ENCODE measurements at places on chromosomes 16 and 17.

DNA sequence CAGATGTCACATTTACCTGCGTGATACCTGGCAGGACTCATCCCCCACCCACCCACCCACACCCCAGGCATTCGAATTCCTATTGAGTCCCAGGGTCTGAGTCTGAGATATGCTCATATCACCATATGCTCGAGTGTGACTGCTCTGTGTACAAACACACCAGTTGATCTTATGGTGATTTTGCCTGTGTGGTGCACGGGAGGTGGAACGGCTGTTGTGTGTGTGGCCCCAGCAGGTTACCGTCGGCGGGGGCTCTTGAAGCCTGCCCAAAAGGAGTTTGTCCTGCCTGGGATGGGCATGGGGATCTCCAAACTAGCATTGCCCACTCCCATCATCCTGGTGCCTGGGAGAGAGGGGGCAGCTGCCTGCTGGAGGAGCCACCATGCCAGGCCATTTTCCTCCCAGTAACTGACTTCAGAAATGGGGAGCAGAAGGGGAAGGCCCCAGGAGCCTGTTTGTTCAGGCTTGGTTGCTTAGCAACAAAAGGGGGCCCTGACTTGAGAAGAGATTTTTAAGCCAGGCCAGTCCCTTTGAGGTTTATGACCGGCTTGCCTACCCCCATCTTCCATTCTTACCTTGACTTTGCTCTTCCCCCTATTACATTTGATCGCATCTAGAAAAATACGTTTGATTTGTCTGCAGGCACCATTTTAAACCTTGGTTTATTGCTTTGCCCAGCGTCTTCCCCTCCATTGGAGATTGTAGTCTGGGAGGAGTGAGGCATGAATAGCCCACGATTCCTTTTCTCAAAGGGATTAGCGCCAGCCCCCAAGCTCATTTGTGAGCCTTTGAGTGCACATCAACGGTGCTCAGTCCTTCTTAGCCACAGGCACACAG lies 217.7 kb downstream of the CCDC182 start:
- DNase-seq: no peak

- no peak for DNase-seq
Observed at GRCh38 chr16:8644211-8645140, 23.0 kb downstream of the METTL22 start.

GRCh38 chr16:27367461-27368357 lies 34.3 kb upstream of the IL21R start:
- peak; percentile 87 for DNase-seq

- DNase-seq: no peak
Observed at GRCh38 chr16:817001-817906, 16.7 kb upstream of the GNG13 start.

- peak; percentile 31 for DNase-seq
Observed at GRCh38 chr17:3979290-3979611, 15.0 kb upstream of the ATP2A3 start.

DNA sequence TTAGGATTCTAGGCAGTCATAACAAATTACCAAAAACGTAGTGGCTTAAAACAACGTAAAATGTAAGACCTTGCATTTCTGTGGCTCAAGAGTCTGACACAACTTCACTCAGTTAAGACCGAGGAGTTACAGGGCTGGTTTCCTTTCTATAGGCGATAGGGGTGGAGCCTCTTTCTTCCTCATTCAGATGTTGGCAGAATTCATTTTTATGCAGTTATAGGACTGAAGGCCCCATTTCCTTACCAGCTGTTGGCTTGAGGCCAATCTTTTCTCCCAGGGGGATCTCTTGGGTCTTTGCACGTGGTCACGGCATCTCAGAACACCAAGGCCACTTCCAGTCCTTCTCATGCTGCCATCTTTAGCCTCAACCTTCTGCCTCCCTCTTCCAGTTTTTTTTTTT lies 145.2 kb downstream of the KCNJ2 start:
- DNase-seq: no peak

DNA sequence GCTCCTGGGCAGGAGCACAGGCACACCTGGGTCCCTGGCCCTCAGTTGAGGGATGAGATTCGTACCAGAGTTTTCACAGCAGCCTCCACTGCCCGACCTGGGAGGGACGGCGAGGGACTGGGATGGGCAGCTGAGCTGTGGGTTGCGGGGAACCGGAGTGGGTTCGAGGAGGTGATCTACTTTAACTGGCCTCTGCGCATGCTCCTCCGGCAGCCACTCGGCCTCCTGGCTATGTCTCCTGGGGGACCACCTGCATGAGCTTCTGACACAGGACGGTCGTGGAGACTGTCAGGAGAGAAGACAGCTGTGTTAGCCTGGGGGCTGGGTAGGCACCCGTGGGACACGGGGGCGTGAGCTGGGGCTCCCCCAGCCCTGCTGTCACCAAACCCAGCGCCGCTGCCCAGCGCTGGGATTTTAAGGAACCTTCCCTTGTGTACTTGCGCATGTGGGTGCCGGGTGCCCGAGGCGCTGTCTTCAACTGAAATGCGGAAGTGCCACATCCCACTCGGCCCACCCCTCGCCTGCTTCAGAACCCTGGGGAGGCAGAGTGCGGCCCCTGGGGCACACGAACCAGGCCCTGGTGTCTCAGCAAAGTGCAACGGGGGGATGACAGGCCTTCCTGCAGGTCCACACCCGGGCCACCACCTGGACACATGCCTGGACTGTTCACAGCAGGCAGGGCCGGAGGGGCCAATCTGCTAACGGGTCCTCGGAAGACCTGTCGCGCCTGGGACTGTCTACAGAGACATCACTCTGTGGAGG lies 36.4 kb downstream of the SLC7A5 start:
- no peak for DNase-seq

GRCh38 chr16:20870122-20870820 lies 29.9 kb downstream of the DCUN1D3 start:
- DNase-seq: no peak

GRCh38 chr17:5000237-5000639 lies 2.5 kb downstream of the KIF1C start:
- peak; percentile 91 for DNase-seq

DNA sequence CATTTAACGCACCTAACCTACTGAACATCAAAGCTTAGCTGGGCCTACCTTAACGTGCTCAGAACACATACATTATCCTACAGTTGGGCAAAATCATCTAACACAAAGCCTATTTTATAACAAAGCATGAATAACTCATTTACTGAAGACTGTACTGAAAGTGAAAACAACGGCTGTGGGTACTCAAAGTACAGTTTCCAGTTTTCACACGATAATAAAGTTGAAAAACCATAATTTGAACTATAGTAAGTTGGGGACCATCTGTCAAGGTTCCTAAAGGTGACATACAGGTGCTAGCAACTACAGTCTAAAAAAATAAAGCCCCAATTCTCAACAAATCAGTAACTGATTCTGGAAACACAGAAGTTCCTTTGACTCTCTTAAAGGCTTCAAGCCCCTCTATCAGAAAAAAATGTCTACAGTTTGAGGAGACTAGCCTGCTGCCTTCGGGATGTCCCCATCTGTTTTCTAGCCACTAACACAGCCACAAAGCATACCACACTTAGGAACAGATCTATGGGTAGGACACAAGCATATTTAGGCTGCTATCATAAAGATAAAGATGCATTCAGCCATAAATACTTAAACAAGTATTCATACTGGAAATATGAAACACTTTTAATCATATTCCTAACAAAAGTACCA lies 71.3 kb downstream of the KANSL1 start:
- no peak for DNase-seq

DNA sequence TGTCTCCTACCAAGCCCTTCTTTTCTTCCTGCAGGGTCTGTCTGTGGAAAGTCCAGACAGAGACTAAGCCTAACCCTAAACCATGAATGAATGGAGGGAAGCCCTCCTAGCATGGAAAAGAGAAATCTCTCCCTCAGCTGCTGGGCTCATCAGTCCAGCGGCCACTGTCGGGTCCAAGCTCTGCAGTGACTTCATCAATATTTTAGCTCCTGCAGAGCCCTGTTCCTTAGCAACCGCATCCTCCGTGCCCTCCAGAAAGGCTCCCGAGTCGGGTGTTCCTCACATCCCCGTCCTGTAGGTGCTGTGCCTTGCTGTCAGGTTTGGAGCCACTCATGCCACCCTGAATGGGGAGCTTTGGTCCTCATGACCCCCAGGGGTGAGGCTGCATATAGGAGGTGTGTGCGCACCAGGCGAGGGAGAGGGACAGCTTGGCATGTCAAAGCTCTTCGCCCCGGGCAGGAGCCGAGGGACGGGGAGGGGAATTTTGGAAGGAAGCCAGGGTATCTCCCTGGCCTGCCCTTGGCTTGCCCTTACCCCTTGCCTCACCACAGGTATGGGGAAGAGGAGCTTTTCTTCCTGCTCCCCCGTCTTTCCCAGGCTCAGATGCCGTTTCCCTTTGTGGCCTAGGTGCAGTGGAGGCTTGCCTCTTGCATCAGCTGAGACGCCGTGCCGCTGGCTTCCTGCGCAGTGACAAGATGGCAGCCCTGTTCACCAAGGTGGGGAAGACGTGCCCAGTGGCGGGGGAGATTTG lies 23.9 kb downstream of the SGSM2 start:
- no peak for DNase-seq

DNA sequence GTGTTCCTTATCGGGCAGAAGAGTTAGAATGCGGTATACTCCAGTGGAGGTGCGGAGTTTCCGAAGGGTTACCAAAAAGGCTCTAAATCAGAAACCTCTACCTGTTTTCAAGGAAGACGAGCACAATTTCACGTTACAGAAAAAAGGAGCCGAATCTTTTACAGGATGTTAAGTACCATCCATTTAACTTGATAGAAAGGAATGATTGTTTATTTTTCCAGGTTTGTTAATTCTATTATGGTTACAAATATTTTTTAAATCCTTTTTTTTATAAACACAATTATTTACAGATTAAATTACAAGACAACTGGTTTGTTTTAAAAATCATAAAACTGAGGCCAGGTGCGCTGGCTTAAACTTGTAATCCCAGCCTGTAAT lies 18.2 kb downstream of the ZNF213 start:
- DNase-seq: no peak

GRCh38 chr17:81912441-81913309 lies 1.5 kb upstream of the PCYT2 start:
- no peak for DNase-seq

- no peak for DNase-seq
Observed at GRCh38 chr16:68411086-68411485, 37.2 kb downstream of the SMPD3 start.

DNA sequence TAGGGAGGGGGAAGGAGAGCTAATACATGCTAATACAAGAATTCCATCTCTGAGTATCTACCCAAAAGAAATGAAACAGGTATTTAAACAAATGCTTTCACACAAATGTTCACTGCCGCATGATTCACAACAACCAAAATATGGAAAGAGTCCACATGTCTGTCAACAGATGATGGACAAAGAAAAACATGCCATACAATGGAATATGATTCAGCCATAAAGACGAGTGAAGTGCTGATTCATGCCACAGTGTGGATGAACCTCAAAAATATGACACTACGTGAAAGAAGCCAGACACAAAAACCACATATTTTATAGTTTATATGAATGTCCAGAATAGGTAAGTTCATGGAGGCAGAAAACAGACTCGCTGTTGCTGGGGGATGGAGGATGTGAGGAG lies 321.4 kb downstream of the FOXL1 start:
- no peak for DNase-seq

GRCh38 chr16:85915125-85915845 lies 16.3 kb downstream of the IRF8 start:
- DNase-seq: no peak

- peak; percentile 92 for DNase-seq
Observed at GRCh38 chr17:75878174-75878998, at the start of gene TRIM47. TSS of gene TRIM47 (minus strand) at chr17:75878581. CDS start at chr17:75878548, 33 bp downstream.

GRCh38 chr17:80738987-80739730 lies 194.5 kb downstream of the RPTOR start:
- no peak for DNase-seq

GRCh38 chr16:81214745-81215166 lies 23.7 kb upstream of the BCO1 start:
- DNase-seq: no peak

- DNase-seq: no peak
Observed at GRCh38 chr16:66691234-66691633, 5.3 kb downstream of the CMTM4 start.

DNA sequence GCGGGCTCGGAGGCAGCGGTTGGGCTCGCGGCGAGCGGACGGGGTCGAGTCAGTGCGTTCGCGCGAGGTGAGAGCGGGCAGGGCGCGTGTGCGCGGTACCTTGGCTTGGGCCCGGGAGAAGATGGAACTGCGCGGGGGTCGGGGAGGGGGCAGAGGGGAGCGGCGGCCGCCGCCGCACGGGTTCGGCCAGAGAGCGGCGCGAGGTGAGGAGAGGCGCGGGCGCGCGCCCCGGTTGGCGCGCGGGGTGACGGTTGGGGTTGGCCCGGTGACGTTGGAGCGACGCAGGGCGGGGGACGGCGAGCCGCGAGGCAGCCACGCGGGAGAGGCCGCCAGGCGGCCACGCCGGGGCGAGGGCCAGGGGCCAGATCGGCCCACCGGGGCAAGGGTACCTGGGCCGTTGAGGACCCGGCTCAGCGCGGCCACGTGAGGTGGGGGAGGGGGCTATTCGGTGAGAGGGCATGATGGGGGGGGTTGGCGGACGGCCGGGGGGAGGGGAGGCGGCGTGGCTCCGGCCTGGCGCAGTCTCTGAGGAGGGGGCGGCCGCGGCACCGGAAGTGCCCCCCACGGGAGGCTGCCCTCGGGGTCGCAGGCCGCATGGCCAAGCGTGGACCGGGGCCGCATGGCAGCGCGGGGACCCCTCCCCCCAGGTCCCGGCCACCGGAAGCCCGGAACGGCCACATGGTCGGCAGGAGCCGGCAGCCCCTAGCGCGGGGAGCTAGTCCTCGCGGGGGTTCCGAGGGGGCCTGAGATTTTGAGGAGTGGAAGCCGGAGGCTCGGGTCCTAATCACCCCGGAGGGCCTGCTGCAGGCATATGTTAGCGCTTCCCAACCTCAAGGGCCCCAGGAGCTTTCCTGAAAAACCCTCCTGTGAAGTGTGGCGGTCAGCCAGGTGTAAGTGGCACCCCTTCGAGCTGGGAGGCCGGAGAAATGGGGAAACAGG lies 527 bp downstream of the EIF5A start:
- DNase-seq: no peak

- DNase-seq: no peak
Observed at GRCh38 chr17:27952366-27952765, 59.2 kb upstream of the LYRM9 start.

- DNase-seq: no peak
Observed at GRCh38 chr17:1558401-1558800, 4.2 kb downstream of the PITPNA start.

- DNase-seq: no peak
Observed at GRCh38 chr17:69503711-69504110, 89.2 kb downstream of the MAP2K6 start.

DNA sequence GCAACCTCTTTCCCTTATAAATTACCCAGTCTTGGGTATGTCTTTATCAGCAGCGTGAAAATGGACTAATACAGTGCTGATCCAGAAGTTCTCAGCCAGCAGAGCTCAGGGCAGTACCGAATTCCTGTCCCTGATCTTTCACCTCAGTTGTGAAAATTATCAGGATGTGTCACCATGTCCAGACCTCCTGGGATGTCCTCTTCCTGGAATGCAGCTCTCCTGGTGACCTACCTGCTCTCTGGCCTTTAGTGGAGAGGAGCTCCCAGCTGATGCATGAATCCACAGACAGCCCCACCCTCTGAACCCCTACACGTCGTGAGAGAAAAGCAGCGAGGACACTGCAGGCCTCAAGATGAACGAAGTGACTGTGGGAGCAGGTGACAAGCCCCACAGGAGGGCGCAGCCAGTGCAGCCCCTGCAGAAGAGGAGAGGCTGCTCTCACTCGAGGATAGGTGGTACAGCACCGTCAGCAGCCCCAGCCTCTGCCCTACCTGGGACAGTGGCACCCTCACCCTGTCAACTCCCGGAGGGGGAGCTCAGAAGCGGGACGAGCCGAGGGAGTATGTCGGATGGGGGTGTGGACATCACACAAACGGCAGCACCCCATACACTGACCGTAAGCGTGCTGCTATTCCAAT lies 22.0 kb upstream of the C16orf95 start:
- no peak for DNase-seq

- no peak for DNase-seq
Observed at GRCh38 chr16:56576585-56577299, 11.9 kb downstream of the MT4 start.

All from coronary artery (tissue), 2 donors.